ENCODE measurements at places on chromosomes 11 and 22.
A peak's percentile ranks its signal among the peaks of the same experiment; 100 is the strongest.

GRCh38 chr22:39554151-39554550 is 16.4 kb upstream of the CACNA1I start:
- no peak for DNase-seq

DNA sequence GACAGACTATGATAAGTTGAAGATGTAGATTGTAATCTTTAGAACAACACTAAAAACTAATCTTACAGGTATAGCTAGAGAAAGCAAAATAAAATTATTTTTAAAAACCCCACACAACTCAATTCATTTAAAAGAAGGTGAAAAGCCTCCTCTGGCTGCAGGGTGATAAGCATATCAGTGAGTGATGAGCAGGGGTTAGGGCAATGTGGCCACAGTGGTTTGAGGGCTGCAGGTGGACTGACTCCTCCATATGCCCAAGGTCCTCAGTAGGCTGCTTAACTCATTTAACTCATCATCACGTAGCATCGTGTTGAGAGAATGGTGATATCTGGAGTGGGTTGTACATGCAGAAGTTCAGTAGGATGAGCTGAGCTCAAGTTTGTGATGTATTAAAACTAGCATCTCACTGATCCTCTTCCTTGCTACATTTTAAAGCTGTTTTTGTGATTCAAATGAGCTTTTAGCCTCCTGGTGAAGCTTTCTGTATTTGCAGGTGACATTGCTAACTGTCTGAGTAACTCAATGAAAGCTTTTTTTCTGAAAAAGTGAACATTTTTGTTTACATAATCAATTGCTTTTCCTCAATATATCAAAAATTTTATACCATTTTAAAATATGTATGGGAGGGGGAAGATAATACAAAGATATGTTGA is 37.0 kb upstream of the SC5D start:
- DNase-seq: no peak

DNA sequence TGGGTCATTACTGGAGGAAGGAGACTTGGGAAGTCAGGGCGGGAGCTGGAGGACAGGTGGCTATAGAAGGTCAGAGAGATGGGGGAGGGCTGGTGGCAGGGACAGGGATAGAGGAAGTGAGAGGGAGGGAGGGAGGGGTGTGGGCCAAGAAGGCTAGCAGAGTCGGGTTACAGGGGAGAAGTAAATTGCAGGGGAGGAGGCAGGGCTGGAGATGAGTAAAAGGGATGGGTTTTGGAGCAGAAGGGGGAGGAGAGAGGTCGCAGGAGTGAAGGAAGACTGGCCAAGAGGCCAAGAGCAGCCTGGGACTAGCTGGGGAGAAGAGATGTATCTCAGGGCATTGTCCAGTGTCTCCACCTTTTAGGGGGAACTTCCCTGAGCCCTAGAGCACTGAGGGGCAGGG is 33.0 kb downstream of the LRRC10B start:
- DNase-seq: no peak

DNA sequence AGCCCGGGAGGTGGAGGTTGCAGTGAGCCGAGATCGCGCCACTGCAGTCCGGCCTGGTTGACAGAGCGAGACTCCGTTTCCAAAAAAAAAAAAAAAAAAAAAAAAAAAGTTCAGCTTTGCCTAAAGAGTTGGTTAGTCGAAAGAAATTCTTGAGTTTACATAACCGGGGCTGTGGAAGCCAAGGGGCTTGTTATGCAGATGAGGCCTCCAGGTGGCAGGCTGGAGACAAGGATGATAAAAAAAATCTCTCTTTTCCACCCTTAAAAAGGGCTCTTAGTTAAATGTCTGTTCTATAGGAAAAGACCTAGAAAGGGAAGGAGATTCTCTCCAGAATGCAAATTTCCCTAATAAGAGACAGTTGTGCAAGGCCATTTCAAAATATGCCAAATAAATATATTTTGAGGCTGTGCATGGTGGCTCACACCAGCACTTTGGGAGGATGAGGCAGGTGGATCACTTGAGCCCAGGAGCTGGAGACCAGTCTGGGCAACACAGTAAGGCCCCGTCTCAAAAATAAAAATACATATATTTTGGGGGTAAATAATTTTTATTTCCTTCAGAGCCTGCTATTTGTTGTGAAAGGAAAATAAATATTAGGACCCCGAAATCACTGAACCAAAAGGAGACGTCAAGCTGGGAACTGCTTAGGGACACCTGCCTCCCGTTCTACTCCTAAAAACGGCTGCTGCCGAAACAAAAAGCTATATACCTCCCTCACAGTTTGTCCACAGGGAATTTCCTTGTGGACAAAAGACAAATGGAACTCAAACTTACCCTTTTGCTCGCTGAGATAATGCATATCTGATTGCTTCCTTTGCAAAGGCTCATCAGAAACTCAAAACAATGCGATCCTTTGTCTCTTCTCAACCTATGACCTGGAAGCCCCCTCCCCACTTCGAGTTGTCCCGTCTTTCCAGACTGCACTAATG is 2.4 kb upstream of the IFITM2 start:
- DNase-seq: no peak

DNA sequence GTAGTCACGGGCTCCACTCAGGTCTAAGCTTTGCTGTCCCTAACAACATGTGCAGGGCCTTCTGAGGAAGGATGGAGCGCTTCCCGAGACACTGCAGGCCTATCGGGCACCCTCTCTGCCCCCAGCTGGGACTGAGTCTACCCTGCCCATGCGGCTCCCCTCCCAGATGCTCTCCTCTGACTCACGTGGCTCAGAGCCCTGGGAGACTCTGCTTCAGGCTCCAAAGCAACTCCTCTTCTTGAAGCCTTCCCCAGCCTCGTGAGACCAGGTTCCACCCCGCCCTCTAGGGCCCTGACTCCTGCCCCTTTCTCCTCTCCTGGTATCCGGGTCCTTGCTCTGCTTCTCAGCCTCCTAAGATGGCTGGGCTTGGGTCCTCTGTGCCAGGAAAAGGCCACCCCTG is 28.4 kb upstream of the ARFGAP3 start:
- no peak for DNase-seq

DNA sequence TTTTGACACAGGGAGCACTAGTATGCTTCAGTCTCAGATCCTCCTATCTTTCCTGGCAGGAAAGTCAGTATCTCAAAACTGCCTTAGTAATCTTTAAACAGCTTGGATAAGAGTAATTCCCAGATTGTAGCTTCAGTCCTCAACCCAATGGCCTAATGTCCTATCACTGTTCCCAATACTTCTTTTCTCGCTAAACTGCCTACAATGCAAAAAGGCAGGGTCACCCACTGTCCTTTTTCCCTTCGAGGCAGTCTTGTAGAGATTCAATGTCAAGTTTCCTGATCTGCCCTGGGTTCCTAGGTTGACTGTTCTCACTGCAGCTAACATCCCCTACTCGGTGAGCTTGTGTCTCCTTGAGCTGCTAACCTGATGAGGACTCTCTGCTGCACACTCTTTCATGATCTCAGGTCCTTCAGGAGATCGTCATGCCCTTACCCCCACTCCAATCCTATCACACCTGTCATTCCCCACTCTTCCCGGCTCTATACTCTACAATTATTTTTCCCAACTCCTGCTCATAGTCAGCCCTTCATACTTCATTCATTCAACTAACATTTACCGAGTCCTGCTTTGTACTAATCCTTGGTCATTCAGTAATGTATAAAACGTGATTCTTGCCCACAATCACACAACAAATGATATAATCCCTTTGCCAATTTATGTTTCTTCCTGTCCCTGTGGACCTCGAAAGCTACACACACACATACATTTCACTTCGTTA is 904 bp downstream of the C2CD3 start:
- DNase-seq: no peak

DNA sequence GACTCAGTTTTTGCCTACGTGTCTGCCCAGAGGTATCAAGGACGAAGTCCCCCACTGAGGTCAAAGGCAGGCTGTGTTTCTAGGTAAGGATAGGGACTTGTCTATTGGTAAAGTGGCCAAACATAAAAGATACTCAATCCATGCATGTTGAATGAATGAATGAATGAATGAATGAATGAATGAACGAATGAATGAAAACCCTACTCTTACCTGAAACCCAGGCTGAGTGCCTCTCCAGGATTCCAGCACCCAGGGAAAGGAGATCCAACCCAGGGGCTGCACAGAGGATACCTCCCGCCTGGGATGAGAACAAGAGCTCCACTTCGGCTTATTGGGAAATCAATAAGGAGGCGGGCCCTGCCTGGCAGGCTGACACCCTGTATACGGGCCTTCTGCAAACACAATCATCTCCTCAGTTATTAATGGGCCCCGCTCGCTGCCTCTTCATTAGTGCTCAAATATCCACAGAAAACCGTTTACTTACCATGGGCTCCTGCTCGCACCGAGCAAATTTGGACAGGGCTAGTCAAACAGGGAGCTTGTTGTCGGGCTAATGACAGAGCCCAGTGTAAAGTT is 177.4 kb downstream of the BUD13 start:
- no peak for DNase-seq

DNA sequence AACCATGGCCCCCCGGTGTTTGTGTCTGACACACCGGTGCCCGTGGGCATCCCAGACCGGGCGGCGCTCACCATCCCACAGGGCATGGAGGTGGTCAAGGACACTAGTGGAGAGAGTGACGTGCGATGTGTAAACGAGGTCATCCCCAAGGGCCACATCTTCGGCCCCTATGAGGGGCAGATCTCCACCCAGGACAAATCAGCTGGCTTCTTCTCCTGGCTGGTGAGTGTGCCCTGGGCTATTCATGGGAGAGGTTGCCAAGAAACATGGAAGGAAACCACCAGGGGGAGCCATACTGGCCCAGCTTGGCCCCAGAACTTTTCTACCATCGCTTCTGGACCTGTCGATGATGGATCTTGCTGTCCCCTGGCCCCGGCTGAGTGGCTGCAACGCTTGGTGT is 36.5 kb downstream of the PRDM11 start:
- no peak for DNase-seq

- DNase-seq: peak; percentile 40
Observed at GRCh38 chr22:46860562-46860961, 98.1 kb downstream of the TBC1D22A start.

DNA sequence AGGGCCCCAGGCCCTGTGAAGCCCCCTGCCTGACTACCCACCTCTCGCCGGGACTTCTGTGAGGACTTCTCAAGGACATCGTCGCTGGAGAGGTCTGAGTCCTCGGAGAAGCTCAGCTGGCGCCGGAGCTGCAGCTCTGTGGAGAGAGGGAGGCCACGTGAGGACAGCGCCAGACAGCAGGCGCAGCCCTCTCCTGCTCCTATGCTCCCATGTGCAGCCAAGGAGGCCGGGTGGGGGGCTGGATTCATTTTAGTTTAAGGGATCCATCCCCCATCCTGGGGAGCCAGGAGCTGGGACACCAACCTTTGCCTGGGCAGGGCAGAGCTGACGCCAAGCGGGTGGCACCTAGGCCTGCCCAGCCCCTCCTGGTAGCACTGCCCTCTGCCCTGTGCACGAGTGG is 42.4 kb upstream of the BID start:
- no peak for DNase-seq

DNA sequence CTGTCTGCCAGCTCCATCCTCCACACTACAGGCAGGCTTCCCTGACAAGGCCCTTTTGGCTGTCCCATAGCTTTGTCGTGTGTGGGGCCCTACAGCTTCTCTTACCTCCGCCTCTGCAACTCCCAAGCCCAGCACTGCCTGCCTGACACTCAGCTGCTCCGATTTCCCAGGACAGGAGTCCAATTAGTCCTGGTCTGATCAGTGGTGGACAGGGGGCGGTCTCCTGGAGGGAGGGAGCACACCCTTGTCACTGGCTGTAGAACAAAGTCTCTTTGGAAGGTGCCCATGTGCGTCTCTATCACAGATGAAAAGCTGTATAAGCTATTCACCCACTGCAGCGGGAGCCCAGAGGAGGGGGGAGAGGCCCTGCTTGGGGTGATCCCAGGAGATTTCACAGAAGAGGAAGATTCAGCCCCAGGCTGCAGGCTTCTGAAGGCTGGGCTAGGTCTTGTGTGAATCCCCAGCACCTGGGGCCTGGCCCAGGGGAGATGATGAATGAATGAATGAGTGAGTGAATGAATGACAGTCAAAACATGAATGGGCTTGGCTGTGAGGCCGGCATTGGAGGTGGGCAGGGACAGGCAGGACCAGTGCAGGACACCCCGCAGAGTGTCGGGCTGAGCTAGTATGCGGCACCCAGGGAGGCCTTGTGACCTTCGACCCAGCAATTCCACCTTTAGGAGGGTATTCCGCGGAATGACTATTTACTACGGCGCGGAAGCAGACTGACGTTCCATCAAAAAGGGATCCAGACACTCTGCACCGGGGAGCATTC is 142.4 kb downstream of the CACNA1I start:
- DNase-seq: no peak

- DNase-seq: no peak
Observed at GRCh38 chr22:36758792-36759271, 17.1 kb downstream of the IFT27 start.

GRCh38 chr11:74677131-74677530 is 54.1 kb downstream of the CHRDL2 start:
- DNase-seq: no peak

Data from stimulated activated effector memory CD8-positive, alpha-beta T cell treated with anti-CD3 and anti-CD28 coated beads, Interleukin-12 subunit alpha, Interleukin-12 subunit beta, amount 100 ng/mL, for 72 hours (primary cell).